Myocyte (in vitro differentiated cells): ENCODE measurements at places on chromosomes 6 and 20.
A peak's percentile ranks its signal among the peaks of the same experiment; 100 is the strongest.

DNA sequence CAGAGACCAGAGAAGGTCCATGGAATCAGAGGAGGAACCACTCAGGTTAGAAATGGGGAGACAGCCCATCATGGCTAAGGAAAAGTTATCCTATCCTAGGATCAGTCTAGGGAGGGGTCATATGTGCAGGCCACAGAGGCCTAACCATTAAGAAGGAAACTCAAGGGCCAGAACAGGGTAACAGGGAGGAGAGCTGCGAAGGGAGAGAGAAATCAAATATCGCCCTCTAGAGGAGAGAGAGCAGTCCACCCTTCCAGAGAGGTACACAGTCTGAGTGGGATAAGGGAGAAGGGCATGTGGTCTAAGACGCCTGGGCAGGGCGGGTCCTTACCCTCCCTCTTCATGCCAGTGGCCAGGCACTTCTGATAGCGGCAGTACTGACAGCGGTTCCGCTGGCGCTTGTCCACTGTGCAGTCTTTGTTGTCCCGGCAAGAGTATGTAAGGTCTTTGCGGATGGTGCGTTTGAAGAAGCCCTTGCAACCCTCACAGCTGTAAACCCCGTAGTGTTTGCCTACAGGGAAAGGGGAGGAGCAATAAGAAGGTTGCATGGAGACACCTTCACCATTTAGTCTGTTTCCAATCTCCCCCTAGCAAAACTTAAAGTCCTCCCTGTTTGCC is 2.9 kb downstream of the RXRB start:
- DNase-seq = peak; percentile 83

DNA sequence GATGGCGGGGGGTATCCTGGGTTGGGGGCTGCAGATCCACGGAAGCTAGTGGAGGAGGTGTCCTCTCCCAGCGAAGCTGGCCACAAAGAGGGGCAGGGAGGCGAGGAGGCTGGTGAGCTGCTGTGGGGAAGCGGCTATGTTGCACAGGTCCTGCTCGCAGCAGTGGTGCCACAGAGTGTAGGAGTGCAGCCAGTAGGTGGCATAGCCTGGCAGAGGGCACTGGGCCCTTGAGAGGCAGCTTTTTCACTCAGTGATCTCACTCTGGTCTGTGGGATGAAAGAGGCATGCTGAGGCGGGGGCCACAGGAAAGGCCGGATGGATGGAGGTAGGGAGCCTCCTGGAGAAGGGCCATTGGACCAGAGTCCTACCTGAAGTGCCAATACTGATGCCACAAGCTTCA is 2.9 kb upstream of the LY6G6D start:
- peak; percentile 8 for DNase-seq

- DNase-seq = peak; percentile 45
These were observed 5.4 kb downstream of the CCN5 start for GRCh38 chr20:44720621-44720996.

- peak; percentile 44 for DNase-seq
These were observed 113.2 kb downstream of the CEBPB start for GRCh38 chr20:50303573-50304500.

DNA sequence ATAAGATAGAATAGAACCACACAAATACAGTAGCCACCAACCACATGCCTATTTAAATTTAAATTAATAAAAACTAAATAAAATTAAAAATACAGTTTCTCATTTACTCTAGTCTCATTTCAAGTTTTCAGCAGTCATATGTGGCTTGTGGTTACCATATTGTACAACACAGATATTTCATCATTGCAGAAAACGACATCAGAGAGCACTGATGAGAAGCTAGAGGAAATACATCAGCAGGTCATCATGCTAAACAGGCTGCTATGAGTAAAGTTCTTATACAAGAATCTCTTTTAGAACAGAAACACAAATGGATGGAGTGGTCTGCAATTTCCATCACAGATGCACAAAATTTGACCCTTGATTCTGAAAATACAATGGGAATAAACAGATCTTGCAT is 36.6 kb downstream of the TBC1D32 start:
- no peak for DNase-seq

- DNase-seq = no peak
These were observed 287.2 kb downstream of the QKI start for GRCh38 chr6:163701762-163702161.

GRCh38 chr20:8801686-8802085 is 267.2 kb upstream of the PLCB4 start:
- DNase-seq = no peak

DNA sequence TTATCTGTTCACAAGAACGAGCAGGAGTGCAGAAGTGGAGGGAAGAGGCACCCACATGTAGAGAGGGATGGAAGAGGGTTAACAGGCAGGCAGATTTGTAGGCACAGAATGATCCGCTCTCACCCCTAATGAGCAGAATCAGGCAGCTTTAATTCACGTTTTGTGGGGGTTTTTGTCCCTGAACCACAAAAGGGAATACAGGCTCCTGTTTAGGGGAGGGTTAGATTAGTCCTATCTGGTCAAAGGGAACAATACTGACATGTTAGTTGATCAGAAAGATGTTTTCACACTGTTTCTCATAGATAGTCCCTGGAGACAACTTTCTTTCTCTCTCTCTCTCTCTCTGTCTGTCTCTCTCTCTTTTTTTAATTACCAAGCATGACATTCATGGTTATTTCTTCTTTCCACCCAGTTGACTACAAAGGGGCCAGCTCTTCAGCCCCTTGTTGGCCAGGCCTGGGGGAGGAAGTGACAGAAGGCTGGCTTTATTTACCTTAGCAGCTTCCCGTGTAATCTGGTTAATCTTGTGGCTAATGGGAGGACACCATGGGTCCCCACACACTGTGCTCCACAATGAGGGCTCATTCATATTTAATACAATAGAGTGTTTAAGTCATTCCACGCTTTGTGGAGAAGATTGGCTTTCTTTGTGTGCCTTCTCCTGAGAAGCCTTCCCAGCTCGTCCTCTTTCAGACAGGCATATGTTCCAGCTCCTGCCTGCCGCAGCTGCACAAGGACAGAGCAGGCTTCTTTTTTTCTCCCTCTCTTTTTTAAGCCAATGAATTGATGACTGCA is 958.8 kb downstream of the TFAP2A start:
- no peak for DNase-seq
